Chondrocyte (in vitro differentiated cells): ENCODE measurements at places on chromosomes 16 and 17. TPM values are rescaled to one million over a fixed set of nuclear protein-coding genes. Genes with fewer than 3 reads are reported as not detected.

- DNase-seq: no peak
Observed at GRCh38 chr17:34997355-34997862, 17.1 kb downstream of the LIG3 start.

DNA sequence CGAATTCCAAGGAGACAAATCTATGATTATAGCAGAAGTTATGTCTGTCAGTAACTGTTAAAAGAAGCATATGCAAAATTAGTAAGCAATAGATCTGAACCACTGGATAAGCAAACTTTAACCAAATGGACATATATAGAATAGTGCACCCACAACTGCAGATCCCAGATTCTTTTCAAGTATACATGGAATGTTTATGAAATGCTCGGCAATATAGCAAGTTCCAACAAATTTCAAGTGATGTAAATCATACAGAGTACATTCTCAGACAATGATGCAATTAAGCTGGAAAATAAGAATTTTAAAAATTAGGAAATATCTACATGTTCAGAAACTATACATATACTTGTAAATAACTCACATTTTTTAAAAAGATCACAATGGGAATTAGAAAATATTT lies 8.4 kb upstream of the HELZ start:
- DNase-seq: no peak

TMC7 gene
- total RNA-seq: 1.2 to 1.8 TPM (median 1.6 TPM) in 3 replicates

HAP1 gene
- total RNA-seq: not detected in 3 replicates

PPL gene
- total RNA-seq: 0.22 to 1.2 TPM (median 0.97 TPM) in 3 replicates

GJD3 gene
- 0.32 to 0.41 TPM in 2 of 3 replicates, not detected in the other for total RNA-seq

DNA sequence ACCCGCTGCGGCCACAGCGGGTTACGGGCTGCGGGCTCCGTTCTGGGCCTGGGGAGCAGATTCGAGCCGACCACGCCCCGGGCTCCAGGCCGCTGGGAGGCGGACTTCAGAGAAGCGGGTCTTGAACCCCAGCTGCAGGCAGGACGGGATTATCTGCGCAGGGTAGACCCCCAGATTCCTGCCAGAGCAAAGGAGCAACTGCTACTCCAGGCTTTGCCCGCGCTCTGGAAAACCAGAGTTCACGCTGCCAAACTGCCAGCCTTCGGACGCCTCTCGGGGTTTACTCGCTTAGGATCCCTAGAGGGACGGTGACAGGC lies 301 bp upstream of the ULK2 start:
- DNase-seq: no peak

DNA sequence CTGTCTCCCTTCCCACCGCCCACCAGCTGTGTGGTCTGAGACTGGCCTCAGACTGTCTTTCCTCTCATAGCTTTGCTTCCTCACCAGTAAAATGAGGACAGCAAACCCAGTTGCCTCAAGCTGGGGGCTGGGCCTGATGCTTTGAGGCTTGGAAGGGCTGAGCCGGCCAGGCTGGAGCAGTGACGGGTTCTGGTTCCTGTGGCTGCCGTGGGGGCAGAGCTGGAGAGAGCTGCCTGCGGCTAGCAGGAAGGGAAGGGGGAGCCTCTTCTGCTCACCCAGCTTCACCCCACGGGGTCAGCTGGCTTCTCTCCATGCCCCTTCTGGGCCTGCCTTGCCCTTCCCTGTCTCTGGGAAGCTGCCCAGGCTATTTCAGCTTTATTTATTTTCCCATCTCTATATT lies 23.7 kb downstream of the LASP1 start:
- DNase-seq: no peak

- no peak for DNase-seq
Observed at GRCh38 chr17:17724307-17725010, 43.2 kb downstream of the RAI1 start.

DNA sequence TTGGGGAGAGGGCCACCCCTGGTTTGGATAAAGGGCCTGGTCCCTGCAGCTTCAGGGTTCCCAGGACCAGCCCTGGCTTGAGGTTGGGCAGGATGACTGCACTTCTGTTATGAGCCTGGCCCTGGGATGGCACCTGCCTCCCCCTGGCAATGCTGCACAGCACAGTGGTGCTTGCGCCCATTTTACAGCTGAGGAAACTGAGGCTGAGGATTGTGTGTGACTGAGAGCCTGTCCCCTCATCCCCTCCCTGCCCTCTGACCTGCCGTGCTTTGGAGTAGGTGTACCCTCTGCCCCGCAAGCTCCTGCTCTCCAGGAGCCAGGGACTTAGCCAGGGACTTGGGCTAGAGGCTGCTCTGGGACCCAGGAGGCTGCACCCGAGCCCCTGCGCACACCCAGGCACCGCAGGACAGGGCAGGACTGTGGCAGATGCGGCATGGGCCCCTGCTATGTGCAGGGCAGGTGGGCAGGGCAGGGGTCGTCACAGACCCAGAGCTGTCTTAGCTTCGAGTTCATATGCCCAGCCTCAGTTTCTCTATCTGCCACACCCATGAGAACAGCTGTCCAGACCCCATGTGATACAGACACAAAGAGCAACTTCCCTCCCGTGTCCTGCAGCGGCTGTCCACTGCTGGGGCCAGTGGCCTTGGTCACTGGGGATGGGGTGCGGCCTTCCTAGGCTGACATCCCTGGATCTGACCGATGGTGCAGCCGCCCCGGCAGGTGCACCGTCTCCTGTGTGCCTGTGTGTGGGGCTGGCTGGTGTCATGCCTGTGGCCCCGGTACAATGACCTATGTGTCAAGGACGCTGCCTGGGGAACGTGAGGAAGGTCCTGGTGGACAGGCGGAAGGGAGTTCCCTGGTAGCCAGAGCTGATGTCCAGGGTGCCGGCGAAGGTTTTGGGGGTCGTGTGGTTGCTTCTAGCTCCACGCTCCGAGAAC lies 36.6 kb downstream of the BAHCC1 start:
- DNase-seq: no peak

- DNase-seq: no peak
Observed at GRCh38 chr16:53771655-53772497, 67.9 kb downstream of the FTO start.
